ENCODE measurements at places on chromosomes 11 and 22.

DNA sequence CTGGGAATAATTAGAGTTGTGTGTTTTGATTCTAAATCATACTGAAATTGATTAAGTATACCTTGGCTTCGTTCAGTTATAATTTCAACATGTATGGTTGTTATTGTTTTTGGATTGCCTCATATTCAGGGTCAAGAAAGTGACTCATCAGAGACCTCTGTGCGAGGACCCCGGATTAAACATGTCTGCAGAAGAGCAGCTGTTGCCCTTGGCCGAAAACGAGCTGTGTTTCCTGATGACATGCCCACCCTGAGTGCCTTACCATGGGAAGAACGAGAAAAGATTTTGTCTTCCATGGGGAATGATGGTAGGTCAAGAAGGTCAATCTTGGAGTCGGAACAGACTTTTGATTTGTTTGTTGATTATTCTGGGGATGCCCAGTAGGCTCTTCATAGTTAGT, 40.4 kb downstream of the KMT2A start:
- no peak for DNase-seq

DNA sequence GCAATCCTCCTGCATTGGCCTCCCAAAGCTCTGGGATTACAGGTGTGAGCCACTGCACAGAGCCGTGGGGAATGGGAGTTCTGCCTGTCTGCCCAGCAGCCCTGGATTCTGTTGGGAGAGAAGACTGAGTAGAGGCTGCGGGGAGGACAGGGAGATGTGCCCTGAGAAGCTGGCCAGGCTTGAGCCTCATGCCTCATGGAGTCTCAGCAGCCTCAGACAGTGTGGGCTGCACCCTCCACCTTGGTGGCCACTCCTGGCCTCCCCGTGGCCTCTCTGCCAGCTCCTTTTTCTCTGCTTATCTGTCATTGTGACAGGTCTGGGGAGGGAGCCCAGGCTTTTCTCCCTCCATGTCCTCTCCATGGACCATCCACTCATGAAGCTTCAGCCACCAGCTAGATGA, 43.2 kb downstream of the DKK3 start:
- DNase-seq = no peak

- no peak for DNase-seq
Measured at GRCh38 chr11:124736736-124737135, 3.0 kb upstream of the NRGN start.

GRCh38 chr11:69788956-69789355, 13.8 kb upstream of the FGF4 start:
- DNase-seq = no peak

DNA sequence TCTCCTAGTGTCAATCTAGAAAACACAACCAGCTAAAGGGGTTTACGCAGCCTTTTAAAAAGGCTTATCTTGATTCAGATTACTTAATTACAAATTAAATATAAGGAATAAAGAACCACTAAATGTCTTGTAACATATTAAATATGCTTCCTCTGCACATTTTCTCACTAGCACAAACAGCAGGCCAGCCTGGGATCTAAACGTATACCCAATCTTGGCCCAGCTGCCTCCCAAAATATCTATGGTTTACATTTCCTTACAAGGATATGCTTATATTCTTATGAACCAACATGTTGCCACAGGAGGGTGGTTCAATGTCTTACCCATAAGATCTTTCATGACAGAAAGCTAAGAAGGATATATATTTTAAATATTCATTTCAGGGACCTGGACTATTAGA, 7.7 kb downstream of the LGR4 start:
- no peak for DNase-seq

DNA sequence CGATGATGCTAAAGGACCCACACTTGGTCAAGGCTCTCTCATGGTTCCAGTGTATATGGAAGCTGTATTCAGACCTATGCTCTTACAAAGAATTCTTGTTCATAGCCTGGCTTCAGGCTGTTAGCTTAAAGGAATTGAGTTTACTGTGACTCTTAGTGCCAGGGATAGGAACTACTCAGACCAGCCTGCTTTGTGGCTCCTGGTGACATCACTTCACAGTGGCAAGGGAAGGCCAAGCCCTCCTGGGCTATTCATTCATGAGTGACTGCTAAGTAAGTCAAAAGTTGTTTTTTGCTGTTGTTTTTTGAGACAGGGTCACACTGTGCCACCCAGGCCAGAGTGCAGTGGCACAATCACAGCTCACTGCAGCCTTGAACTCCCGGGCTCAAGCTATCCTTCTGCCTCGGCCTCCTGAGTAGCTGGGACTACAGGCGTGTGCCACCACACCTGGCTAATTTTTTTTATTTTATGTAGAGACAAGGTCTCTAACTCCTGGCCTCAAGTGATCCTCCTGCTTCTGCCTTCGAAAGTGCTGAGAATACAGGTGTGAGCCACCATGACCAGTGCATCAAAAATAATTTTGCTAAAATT, 9.6 kb downstream of the ART5 start:
- no peak for DNase-seq

- no peak for DNase-seq
Measured at GRCh38 chr11:102453921-102454320, 1.4 kb upstream of the TMEM123 start.

DNA sequence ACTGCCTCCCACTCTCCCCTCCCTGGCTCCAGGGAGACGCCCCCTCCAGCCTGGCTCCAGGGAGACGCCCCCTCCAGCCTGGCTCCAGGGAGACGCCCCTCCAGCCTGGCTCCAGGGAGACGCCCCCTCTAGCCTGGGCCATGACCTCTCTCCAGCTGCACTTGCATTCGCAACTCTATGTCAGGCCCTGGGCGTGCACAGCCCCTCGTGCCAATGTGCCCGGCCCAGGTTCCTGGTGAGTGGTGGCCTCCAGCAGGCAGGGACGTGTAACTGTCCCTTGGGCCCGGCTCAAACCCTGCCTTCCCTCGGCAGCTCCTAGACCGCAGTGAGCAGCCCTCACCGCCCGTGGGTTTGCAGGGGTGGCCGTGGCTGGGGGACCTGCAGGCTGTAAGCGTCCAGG, 6.9 kb downstream of the MUC6 start:
- no peak for DNase-seq

DNA sequence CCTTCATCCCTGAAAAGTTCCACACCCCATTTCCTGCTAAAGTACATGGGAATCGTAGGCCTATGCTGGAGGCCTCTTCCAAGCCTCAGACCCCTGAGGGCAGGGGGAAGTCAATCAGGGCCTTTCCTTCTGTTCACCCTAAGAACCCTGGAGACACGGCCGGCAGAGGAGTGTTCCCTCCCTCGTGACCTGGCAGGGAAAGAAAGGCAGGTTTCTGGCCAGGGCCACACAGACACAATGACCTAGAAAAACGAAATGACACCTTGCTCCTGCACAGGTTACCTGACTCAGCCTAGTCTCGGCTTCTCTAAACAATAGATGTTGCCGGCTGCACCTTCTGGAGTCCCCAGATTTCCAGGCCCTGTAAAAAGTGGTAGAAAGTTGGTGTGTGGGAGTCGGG, 60.6 kb upstream of the CADM1 start:
- DNase-seq = no peak

GRCh38 chr11:16606784-16607674, 131.4 kb upstream of the C11orf58 start:
- no peak for DNase-seq

DNA sequence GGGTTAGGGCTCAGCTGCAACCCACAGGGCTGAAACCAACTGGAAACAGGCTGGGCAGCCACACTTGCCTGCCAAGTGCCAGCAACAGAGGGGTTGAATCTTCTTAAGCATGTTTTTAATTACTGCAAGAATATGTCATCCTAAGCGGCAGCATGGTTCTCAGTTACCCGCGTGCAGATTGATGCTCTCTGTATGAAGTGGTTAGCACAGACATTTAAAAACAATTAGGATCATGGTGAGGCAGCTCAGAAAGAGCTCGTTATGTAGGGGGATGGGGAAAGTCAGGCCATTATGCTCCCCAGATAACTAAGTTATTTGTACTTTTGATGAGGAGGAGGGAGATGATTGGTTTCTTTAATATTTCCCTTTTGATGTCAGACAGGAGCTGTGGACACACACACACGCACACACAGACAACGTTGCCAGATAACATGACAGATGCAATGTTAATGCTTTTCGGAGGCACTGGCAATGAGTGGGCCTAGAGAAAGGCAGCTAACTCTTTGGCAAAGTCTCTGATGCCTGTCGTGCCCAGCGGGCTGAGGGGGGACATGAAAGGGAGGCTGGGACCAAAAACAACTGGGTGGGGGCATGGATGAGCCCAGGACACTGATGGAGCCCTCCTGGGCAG, 389.7 kb downstream of the NXPE2 start:
- no peak for DNase-seq

- DNase-seq = no peak
Measured at GRCh38 chr11:115944596-115944995, 440.4 kb upstream of the CADM1 start.

GRCh38 chr11:84866922-84867321, 760.2 kb downstream of the DLG2 start:
- no peak for DNase-seq

GRCh38 chr11:74926304-74927030, 22.4 kb downstream of the XRRA1 start:
- no peak for DNase-seq

- no peak for DNase-seq
Measured at GRCh38 chr11:73072935-73073481, 69.1 kb downstream of the FCHSD2 start.

DNA sequence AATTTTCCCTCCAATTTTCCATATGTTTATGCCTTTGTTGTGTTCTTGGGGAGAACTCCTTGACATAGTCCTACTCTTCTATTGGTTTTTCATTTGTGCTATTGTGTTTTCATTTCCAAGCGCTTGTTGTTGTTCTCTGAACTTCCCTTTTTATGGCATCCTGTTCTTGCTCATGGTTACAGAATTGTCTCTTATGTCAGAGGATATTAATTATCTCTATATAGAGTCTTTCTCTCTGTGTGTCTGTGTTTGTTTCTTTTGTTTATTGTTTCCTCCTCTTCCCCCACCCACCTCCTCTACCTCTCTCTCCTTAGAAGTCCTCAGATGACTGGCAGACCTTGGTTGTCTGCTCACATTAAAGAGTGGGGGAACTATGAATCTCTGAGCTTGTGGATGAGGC, 69.9 kb downstream of the HORMAD2 start:
- DNase-seq = no peak

- DNase-seq = no peak
Measured at GRCh38 chr11:74412733-74413359, 14.6 kb upstream of the PGM2L1 start.

DNA sequence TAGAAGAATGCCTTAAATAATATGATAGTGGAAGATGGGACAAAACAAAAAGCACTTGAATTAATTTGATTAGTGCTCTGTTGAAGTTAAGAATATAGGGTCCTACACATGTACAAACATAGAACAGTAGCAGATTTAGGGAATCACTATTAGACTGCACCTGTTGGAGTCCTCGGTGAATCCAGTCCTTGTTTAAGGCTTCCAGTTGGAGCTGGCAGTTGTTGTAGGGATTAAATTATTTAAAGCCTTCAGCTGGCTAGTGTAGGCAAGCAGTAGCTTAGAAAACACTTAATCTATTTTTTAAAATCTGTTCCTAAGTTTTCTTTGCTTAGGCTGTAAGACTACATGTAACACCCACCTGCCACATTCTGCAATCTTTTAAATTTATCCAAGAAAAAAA, 24.5 kb upstream of the CSTF3 start:
- DNase-seq = no peak

DNA sequence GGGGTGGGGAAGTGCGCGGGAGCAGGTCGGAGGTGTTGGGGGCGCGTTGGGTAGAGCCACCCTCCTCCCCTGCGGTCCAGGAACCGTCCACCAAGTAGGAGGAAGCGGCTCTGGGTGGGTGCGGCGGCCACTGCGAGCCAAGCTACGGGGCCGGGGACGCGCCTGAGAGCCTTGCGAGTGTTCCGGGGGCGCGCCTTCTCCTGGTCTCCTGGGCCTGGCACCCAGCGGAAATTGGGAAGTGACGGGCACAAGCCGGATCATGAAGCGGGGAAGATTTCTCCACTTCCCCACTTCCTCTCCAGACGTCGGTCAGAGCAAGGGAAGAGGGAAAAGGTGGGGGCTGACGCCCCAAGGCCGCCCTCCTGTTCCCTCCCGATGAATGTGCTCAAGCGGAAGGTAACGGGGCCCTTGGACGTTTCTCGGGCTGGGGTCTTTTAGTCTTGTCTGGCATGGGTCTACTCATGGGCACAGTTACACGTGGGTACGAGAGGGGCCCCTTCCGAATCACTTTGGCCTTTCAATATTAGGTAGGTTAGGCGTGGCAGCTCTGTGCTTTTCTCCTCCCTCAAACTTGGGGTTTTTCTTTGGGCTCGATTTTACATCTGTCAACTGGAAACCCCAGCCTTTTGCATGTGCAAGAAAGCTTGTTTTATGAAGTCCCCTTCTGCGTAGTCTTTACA, 865 bp downstream of the RBM14 start:
- DNase-seq = no peak

GRCh38 chr22:37505565-37505964, 13.7 kb downstream of the CARD10 start:
- DNase-seq = no peak

DNA sequence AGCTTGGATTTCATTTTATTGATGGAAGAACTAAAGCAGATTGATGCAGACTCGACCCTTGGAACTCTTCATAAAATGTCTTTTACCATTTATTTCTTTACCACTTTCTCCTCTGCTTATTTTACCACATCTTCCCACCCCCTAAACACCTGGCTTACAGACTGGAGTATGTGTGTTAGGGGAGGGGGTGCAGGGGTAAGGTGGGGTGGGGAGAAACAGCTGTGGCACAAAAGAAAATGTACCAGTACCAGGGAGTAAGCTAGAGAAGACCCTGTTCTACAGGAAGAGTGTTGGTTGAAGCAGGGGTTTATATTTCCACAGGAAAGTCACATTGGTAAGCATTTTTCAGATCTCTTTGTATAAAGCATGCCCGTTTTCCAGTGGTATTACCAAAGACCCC, 312.7 kb upstream of the MTNR1B start:
- no peak for DNase-seq

- no peak for DNase-seq
Measured at GRCh38 chr11:83467837-83468236, 181.7 kb upstream of the CCDC90B start.

GRCh38 chr22:46994265-46994664, 231.8 kb downstream of the TBC1D22A start:
- no peak for DNase-seq

GRCh38 chr11:7448201-7448600, 37.1 kb upstream of the OLFML1 start:
- no peak for DNase-seq

GRCh38 chr11:108239076-108239475, 16.2 kb downstream of the ATM start:
- no peak for DNase-seq

Measured in NCI-H187 (cell line).